Muscle of back (tissue), 13 donors: ENCODE measurements at places on chromosomes 3 and 15. TPM values are rescaled to one million over a fixed set of nuclear protein-coding genes. Genes with fewer than 3 reads are reported as not detected.

The ITGA11 gene
- 6.4 TPM for polyA plus RNA-seq

The ACTRT3 gene
- polyA plus RNA-seq: 3.3 TPM

The CHST2 gene
- polyA plus RNA-seq: 3.3 TPM

The TARS3 gene
- 14.0 TPM for polyA plus RNA-seq

The PAK6 gene
- 0.30 TPM for polyA plus RNA-seq

The SCN5A gene
- 4.6 TPM for polyA plus RNA-seq

The TUSC7 gene
- not detected for polyA plus RNA-seq

The TMOD3 gene
- 18.5 TPM for polyA plus RNA-seq

DNA sequence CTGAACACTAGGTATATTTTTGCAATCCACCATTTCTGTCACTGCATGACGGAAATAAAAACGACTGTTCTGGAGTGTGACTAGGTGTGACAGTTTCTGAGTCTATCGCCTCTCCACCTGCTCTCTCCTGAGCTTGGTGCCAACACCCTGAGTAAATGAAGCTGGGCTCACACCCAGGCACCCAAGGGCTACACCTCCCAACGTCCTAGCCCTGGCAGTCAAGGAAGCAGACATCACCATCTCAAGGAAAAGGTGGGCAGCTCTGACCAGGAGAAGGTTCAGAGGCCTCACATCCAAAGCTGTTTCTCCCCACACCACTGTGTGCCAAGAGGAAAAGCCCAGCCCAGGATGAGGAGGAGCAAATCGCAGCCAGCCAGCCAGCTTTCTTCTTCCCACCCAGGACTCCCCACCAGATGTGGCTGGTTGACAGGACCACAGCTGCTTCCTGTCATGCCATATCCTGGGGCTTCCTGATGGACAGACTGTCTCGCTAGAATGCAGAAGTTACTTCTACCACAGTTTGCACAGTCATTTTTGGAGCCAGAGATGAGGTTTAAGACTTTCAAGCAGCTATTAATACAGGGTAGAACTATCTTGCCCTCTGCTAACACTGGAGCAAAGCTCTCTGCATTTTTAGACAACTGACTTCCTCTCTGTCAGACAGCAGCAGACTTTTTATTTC is 3.3 kb downstream of the SCAMP2 start:
- peak; percentile 40 for DNase-seq

DNA sequence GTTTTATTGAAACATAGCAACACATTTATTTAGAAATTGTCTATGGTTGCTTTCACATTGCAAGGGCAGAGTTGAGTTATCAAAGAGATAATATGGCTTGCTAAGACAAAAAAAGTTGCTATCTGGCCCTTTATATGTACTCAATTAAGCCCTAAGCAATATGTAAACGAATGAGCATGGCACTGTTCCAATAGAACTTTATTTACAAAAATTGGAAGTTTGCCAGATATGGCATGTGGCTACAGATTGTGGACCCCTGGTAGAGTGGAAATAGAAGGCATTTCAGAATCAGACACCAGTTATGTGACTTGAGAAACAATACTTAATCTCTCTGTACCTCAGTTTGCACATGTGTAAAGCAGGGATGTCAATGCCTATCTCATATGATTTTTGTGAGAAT is 515.6 kb upstream of the SGO1 start:
- no peak for DNase-seq

DNA sequence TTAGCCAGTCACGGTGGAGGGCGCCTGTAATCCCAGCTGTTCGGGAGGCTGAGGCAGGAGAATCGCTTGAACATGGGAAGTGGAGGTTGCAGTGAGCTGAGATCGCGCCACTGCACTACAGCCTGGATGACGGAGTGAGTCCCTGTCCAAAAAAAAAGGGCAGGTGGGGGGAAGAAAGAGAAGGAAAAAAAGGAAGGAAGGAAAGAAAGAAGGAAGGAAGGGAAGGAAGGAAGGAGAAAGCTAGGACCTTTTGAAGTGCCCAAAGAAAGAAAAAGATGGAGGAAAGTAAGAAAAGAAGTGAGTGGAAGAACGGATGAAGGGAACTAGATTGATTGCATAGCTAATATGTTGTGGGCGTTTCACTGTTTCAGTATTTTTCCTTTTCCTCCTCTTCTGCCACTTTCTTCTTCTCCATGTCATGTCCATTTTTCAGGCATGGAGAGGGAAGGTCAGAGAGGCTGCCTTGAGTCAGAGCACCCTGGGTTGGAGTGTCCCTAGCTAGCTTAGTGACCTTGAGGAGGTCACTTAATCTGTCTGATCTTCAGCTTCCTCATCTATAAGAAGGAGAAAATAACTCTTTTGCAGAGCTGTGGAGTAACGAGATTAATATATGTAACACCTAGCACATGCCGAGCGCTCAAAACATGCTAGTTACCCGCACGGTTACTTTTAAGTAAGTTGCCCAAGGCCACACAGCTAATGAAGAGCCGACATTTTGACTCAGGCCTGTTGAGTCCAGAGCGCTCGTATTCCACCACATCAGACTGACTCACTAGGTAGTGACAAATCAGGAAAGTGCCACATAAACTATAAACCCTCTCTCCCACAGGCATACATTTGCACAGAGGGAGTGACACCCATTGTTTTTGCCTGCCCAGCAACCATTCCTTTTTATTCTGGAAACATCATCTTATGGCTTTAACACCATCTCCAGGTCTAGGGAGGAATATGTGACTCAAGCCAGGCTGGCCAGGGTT is 42.2 kb downstream of the BHLHE40 start:
- DNase-seq: peak; percentile 34

GRCh38 chr15:41897363-41897799 is 3.5 kb upstream of the SPTBN5 start:
- DNase-seq: no peak

- no peak for DNase-seq
Observed at GRCh38 chr3:177579419-177579818, 382.1 kb upstream of the TBL1XR1 start.

DNA sequence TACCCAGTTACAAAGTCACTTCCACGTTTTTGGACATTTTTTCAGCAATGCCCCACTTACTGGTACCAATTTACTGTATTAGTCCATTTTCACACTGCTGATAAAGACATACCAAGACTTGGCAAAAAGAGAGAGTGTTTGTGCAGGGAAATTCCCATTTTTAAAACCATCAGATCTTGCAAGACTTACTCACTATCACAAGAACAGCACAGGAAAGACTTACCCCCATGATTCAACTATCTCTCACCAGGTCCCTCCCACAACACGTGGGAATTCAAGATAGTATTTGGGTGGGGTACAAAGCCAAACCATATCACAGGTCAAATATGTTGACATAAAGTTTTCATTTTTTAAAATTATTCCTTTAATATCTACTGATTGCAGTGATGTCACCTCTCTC is 16.2 kb upstream of the ABI3BP start:
- no peak for DNase-seq

DNA sequence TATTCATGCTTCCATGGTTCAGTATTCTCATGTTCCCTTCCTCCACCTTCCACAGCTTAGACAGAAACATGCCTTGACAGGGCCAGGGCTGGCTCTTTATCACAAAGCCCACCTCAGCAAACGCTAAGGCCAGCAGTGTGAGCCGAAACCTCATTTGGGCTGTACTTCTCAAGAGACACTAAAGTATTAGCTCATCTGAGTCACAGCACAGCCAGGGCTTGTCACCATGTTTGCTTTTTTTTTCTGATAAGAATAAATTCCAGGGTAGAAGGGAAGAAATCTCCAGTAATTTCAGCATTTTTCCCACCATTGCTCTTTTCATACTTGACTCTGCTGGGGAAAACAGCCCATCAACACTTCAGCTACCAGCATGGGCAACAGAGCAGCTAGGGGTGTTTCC is 95.4 kb downstream of the MYLK start:
- no peak for DNase-seq

GRCh38 chr3:184549796-184550577 is 11.6 kb upstream of the EPHB3 start:
- no peak for DNase-seq

- DNase-seq: no peak
Observed at GRCh38 chr3:177721864-177722785, 524.8 kb upstream of the TBL1XR1 start.

- DNase-seq: no peak
Observed at GRCh38 chr3:129827765-129828164, 65.7 kb downstream of the TMCC1 start.

GRCh38 chr15:68204361-68204760 is 771 bp downstream of the CALML4 start:
- peak; percentile 7 for DNase-seq

DNA sequence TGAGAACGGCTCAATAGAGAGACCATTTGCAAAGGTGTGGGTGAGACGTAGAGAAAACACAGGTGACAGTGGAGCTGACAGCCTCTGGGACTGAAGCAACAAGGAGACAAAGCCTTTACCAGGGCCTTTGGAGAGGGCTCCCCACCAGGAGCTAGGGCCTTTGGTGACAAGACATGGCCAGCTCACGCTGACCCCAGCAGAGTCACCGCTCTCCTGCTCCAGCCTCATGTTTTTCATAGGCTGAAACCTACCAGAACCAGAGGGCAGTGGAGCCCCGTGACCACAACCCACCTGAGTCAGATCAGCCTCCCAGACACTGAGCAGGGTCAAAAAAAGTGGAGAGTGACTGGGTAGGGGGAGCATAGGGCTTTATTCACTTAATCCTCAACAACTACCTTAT is 214.7 kb downstream of the SHQ1 start:
- DNase-seq: no peak
